ENCODE measurements at places on chromosomes 7 and 10. TPM values are rescaled to one million over a fixed set of nuclear protein-coding genes. Genes with fewer than 3 reads are reported as not detected.

Gene ATOH7
- total RNA-seq: not detected

Gene RSPH10B2
- 0.05 TPM for total RNA-seq

Gene FAM25G
- not detected for total RNA-seq

Gene ZNF716
- not detected for total RNA-seq
